ENCODE measurements at places on chromosomes 1 and 21.

DNA sequence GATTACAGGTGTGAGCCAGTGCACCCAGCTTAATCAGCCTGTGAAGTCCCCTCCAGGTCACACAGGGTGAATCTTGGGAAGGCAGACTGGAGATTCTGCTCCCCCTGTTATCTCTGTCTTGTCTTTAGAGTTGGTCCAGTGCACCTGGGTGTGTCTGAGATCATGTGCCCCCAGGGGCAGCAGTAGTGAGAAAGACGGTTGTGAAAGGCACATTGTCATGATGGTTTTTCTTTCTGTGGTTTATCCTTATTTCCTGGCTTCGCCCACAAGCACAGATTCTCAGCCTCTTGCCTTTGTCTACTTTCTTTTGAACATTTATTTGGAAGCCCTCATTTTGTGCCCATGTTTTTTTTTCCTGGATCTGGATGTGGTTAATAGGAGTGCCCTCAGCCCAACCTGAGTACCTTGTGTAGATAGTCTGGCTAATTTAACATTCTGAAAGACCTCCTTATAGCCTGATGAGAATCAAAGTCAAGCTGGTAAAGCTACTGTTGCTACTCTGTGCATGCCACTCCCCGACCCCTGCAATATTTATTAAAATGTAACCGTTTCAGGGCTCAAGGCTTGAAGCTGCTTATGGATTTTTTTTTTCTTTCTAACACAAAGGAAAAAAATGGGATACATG lies 23.7 kb downstream of the UCK2 start:
- no peak for DNase-seq

DNA sequence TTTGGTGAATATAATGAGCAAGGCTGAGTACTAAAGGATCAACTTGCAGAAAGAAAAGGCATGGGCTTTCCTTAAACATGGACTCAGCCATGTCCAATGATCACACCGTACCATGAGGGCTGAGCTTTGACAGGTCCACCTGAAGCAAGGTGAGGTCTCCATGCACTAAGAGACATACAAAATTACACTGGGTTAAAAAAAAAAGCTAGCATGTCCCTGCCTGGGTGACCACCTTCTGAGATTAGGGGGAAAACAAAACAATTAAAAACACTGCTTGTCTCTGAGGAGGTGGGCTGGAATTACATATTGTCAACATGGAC lies 22.7 kb downstream of the DUSP10 start:
- no peak for DNase-seq

DNA sequence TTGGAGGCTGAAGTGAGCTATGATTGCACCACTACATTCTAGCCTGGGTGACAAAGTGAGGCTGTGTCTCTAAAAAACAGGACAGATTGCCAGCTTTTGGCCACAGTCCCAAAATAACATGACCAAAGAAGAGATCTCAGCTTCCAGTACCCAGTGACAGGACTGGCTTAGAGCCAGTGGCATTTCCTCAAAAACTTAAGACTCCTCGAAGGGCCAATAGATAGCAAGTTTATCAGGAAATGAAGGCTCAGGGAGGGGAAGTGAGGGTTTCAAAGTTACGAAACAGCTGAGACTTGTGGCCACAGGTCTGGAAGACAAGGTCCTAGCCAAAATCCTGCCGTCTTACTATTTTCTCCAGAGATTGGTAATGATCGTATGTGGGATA lies 6.3 kb upstream of the TMEM39B start:
- peak; percentile 89 for DNase-seq

DNA sequence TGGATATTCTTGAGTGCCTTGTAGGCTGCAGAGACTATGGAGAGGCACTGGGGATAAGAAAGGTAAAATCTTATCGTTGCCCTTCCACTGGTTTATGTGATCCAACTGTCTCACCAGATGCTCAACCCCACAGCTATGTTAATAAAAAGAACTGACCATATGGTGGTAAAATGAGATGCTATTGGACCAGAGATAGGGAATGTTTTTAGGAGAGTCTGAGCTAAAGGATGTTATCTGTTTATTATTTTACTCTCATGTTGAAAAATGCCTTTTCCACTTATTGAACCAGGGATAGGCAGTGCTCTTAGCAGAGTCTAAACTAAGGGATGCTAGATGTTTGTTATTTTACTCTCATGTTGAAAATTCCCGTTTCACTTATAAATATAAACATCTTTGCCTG lies 172.8 kb upstream of the GREM2 start:
- no peak for DNase-seq

DNA sequence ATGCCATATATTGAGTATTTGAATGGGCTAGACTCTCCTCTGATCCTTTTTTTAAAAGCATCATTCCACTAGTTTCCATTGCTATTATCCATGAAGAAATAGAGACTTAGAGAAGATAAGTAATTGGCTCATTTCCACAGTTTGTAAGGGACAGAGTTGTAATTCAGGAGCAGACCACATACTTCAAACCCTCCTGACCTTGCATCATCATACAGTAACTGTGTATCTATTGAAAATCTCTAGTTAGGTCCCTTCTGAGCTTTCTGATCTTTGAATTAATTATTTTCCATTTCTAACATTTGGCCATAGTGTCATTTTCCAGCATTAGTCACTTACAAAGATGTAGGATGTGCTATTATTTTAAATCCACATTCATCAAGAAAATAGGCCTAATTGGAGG lies 386.5 kb upstream of the ST6GALNAC5 start:
- no peak for DNase-seq
